ENCODE measurements at places on chromosomes 13 and 19.
A peak's percentile ranks its signal among the peaks of the same experiment; 100 is the strongest.

GRCh38 chr13:92355213-92355612, 871.4 kb upstream of the GPC6 start:
- DNase-seq: no peak

- DNase-seq: peak; percentile 66
Observed at GRCh38 chr19:49427855-49428546, 2.8 kb downstream of the GFY start.

GRCh38 chr13:59210543-59210942, 953.2 kb downstream of the DIAPH3 start:
- DNase-seq: no peak

- DNase-seq: no peak
Observed at GRCh38 chr13:98746968-98747367, 5.5 kb downstream of the SLC15A1 start.

- no peak for DNase-seq
Observed at GRCh38 chr13:23458989-23459388, 25.5 kb upstream of the SACS start.

DNA sequence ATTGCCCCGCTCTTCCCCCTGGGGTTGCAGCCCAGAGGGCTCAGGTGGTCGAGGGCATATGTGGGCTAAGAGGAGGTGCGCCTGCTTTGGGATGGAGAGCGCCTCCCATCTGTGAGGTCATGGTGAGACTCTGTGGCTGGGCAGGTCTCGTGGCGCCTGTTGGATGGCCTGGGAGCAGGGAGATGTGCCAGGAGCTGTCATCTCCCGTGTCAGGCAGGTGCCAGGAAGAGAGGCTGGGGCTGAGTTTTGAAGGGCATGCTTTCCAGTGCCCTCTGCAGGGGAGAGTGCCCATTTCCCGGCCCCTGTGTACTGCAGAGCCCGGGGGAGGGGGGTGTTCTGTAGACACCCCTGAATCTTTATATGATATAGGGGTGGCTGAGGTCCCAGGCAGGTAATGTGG, 2.8 kb downstream of the WTIP start:
- DNase-seq: no peak

DNA sequence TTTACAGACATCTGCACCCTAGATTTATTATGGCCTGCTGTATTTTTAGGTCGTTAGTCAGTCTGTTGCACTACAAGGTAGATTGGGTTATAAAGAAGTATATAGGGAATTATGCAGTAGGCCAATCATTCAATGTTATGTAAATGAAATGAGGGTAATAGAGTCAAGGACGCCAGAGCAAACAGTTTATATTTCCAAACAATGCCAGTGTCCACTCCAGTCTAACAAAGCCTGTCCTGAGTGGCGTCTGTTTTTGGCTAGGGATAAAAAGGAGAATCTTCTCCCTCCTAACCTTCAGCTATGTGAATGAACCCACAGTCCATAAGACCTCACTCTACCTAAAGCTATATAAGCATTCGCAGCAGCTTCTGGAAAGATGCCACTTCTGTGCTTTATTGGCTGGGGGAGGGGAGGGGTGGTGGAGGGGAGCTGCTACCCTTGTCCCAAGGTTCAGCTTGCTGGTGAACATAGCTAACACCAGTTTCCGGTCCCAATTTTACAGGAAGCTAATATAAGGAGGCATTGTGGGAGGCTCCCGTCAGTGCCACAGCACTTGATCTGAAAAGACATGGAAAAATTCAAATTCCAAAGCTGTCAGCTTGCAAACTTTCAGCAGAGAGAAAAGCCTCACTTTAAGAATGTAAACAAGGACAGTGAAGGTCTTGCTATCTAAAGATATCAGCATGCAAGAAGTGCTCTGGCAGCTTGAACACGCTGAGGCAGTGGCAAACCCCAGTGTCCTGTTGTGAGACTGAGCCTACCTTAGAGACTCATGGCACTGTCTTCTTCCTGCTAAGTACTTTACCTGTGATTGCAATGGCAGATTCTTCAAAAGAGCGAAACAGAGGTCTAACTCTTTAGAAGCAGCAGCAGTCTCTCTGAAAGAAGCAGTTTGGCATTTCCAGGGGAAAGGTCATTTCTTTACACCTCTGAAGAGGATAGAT, 369.9 kb downstream of the PCDH9 start:
- no peak for DNase-seq

GRCh38 chr13:33536601-33537000, 251.0 kb upstream of the STARD13 start:
- no peak for DNase-seq

GRCh38 chr13:86882107-86882506, 789.1 kb upstream of the SLITRK5 start:
- no peak for DNase-seq

DNA sequence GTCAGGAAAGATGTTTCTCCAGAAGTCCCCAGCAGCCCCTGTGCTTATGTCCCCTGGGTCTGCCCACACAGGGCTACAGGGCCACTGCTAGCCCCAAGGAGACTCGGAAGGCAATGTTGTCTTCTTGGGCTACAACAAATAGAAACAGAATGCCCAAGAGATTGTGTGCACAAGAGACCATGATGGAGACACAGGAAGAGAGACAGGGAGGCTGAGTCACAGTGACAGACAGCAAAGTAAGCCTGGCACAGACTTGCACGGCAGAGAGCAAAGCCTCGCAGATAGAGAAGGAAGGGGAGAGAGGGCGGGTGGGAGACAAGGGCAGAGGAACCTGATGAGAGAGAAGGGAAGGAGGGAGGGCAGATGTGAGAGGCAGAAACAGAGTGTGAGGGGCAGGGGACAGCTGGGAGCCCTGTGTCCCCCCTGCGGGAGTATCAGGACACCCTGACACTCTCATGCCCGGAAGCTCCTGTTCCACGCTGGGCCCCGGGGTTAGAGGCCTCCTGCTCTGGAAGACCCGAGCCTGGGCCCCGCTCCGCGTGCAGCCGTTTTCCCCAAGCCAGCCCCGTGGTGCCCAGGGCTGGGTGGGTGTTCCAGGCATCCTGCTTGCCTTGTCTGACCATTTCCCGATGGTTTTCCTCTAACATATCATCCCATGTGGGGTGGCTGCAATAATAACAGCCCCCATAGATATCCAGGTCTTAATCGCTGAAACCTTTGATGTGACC, 2.7 kb upstream of the PLA2G4C start:
- no peak for DNase-seq

DNA sequence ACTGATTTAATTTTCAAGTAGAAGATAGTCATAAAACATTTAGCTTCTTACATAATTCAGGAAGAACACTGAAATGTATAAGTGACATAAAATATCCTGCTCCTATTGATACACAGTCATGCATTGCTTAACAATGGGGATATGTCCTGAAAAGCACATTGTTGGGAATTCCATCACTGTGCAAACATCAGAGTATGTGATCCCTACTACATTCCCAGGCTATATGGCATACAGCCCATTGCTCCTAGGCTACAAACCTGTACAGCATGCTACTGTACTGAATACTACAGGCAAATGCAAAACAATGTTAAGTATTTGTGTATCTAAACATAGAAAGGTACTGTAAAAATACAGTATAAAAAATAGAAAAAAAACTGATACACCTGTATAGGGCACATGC, 723.9 kb upstream of the ARGLU1 start:
- DNase-seq: no peak

GRCh38 chr19:10505583-10506229, 2.5 kb upstream of the KEAP1 start:
- peak; percentile 36 for DNase-seq

GRCh38 chr19:50024719-50025021, 502 bp downstream of the VRK3 start:
- no peak for DNase-seq

DNA sequence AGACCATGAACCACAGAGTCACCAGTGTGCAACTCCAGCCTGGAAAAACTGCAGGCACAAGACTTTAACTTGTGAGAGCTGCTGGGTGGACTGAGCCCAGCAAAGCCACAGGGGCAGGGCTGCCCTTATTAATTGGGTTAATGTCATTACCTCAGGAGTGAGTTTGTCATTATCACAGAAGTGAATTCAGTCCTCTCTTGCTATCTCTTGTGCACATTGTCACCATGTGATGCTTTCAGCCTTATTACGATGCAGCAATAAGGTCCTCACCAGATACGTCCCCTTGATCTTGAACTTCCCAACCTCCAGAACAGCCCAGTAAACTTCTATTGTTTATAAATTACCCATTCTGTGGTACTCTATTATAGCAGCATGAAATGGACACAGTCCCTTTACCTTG, 158.1 kb downstream of the LHFPL6 start:
- no peak for DNase-seq

GRCh38 chr13:22967669-22968068, 213.1 kb upstream of the SGCG start:
- no peak for DNase-seq

- DNase-seq: no peak
Observed at GRCh38 chr13:87244256-87244890, 426.8 kb upstream of the SLITRK5 start.

DNA sequence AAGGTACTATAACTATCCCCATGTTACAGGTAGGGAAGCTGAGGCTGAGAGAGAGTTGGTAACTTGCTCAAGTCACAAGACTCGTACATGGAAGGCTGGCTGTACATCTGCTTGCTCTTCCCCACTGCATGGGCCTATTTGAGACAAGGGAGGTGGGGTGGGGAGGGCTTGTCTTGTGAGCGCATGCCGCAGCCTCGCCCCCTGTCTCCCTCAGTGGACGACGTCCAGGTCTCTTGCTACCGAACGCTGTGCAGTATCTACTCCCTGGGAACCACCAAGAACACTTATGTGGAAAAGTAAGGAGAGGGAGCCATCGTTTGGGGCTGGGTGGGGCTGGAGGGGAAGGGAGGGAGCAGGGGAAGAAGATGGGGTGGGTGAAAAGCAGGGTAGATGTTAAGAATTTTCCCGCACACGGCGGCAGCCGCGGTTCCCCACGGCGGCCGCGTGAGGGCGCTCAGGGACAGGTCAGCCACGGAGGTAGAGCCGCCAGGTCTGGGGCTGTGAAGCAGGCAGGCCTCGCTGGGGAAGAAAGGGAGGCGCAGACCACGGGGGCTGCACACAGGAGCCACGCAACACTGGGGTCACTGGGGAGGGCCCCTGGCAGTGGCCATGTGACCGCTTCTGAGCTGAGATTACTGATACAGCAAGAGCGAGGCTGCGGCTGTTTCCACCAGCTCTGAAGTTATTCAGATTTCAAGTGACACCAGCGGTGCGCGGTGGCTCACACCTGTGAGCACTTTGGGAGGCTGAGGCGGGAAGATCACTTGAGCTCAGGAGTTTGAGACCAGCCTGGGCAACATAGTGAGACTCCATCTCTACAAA, 81.5 kb downstream of the RYR1 start:
- peak; percentile 64 for DNase-seq

DNA sequence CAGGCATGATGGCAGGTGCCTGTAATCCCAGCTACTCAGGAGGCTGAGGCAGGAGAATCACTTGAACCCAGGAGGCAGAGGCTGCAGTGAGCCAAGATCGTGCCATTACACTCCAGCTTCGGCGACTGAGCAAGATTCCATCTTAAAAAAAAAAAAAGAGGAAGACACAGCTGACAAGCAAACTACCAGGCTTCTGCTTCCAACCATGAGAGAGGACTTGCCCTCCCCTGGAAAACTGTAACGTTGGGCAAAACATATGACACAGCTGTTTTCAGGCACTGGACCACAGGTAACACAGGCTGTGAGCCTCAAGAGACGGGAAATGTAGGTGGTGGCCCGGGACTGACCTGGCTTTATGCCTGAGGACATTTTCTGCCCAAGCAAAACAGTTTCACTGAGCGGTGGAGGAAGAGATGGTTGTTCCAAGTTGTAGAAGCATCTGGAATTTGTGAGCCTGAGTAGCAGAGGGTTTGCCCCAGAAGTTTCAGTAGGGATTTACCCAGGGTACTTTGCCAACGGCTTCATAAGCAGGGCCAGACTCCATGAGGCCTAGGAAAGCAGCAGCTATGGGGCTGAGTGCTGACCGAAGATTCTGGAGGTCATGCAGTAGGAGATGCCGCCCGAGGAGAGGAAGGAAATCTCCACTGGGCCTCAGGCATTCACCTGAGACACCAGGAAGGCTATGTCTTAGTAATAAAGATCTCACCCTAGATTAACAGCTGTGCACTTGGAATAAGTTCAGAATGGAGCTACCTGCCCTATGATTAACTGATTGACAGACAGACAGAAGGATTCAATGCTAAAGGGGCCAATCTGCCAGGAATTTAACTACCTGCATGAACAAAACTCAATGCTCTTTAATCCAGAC, 88.0 kb downstream of the ABCC4 start:
- DNase-seq: no peak

DNA sequence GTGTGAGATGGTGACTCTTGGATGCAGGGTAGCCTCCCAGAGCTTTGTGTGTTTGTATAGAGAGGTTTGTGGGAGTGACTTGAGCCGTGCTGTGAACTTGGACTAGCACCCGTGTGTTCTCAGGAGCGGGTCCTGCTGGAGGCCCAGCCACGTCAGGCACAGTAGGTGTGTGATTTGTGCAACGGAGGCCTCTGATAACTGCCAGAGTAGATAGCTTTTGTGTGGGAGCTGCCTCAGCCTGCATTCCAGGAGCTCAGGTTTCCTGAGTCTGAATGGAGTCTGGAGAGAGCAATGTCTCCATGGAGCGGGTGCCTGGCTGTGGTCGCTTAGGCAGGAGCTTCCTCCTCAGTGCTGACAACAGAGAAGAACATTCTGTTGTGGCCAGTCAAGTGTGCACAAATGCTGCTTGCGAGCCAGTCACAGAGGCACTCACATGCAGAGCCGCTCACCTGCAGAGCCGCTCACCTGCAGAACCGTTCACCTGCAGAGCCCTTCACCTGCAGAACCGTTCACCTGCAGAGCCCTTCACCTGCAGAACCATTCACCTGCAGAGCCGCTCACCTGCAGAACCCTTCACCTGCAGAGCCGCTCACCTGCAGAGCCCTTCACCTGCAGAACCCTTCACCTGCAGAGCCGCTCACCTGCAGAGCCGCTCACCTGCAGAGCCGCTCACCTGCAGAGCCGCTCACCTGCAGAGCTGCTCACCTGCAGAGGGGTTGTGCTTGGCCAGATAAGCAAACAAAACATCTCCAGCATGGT, 32.6 kb downstream of the TFDP1 start:
- DNase-seq: no peak

DNA sequence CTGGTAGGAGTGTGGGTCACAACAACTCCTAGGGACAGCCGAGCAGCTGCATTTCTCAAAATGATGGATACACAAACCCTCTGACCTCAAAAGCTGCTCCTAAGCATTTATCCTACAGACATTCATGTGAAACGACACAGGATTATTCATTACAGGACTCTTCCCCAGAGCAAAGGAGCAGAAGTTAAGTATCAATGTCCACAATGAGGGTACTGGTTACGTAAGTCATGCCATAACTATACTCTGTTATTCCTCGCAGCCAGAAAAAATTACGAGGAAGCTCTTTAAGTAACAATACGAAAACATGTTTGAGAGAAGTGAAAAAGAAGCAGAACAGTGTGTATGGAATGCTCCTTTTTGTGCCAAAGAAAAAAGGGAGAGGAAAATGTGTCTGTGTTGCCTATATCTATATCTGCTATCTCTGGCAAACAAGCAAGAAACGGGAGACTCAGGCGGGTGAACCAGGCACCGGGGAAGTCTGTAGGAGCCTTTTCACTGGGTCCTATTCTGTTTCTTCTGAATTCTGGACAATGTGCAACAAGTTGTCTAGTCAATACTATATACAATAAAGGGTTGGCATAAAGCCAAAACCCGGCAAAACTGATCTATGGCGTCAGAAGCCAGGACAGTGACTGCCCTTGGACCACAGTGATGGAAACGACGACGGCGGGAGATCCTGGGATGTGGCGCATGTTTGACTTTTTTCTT, 1.3 kb downstream of the ISOC2 start:
- DNase-seq: no peak
